ENCODE measurements at places on chromosomes 12 and 14.

DNA sequence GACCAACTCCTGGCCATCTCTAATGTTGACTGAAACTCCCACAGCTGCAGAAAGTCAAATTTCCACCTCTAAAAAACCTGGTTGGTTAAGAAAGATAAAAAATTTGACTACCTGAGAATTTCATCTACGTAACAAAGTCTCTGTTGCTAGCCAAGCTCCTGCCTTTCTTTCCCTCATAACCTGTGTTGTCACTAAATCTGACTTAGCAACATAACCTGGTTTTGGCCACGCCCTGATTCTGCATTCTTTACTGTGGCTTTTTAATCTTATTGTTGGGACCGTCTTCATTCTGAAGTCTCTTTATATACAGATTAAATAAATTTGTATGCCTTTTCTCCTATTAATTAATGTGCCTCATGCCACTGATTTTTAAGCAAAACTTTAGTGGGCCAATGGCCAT is 16.1 kb upstream of the CD69 start:
- DNase-seq, result no peak

- no peak for DNase-seq
Observed at GRCh38 chr14:60317609-60318008, 68.6 kb downstream of the PPM1A start.

GRCh38 chr12:2319737-2320506 is 267.1 kb downstream of the CACNA1C start:
- DNase-seq, result no peak

DNA sequence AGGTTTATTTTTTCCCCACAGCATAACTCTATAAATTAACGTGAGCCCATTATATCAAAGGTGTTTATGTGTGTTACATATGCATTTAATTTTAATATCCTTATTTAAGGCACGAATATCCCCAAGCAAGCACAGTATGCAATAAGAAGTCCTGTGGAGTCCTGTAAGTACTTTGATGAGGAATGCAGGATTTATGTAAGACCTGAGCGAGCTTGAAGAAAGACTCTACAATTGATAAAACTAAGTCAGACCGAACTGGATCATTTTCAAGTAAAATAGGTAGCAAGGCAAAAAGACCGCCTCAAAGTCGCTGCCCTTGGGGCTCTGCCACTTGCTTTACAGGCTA is 755 bp downstream of the SLC25A21 start:
- DNase-seq, result no peak

DNA sequence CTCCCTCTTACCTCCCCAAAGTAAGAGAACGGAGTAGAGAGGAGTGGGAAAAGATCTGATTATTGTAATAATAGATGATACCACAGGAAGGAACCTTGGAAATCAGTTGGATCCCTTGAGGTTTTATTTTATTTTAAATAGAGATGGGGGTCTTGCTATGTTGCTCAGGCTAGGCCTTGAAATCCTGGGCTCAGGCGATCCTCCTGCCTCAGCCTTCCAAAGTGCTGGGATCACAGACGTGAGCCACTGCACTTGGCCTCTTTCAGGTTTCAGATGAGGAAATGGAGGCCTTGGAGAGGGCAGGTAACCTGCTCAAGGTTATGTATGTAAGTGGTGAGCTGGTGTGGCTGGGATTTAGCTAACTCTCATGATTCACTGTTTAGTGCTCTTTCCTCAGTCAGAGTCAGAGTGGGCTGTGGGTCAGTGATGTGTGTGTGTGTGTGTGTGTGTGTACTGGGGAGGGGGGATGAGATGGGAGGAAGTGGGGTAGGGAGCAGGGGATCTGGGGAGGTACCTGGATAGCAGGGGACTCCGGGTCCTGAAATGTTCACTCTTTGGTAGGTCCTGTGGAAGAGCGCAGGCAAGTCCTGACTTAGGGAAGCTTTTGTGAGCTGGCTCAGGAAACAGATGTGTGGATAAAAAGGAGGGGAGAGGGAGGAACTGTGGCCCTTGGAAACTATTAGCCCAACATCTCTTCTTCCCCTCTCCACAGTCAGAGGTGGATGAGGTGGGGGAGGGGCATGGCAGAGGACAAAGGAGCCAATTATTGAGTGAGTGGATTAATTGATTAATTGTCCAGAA is 4.7 kb upstream of the CISTR start:
- no peak for DNase-seq
